Activated naive CD4-positive, alpha-beta T cell (primary cell): ENCODE measurements at places on chromosomes 6 and 20.

- no peak for DNase-seq
Measured at GRCh38 chr20:44832724-44833123, 22.4 kb upstream of the RIMS4 start.

- DNase-seq: no peak
Measured at GRCh38 chr20:40282941-40283340, 406.1 kb downstream of the MAFB start.

DNA sequence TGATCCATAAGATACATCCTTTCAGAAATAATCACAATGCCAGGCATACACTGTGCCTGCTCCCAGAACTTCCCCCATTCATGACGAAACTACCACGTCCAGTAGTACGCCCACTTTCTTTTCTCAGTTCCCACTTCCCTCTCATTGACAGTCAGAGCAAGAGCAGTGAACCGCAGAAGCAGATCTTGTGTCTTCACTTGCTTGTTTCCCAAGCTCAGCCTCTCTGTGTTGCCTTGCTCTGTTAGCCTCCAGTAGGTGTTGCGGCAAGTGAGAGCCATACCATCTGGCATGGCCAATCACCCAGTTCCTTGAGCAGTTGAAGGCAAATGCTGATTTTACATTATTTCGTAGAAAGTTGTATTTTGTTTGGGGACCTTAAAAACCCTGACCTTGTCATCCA, 11.7 kb downstream of the UST start:
- DNase-seq: no peak

DNA sequence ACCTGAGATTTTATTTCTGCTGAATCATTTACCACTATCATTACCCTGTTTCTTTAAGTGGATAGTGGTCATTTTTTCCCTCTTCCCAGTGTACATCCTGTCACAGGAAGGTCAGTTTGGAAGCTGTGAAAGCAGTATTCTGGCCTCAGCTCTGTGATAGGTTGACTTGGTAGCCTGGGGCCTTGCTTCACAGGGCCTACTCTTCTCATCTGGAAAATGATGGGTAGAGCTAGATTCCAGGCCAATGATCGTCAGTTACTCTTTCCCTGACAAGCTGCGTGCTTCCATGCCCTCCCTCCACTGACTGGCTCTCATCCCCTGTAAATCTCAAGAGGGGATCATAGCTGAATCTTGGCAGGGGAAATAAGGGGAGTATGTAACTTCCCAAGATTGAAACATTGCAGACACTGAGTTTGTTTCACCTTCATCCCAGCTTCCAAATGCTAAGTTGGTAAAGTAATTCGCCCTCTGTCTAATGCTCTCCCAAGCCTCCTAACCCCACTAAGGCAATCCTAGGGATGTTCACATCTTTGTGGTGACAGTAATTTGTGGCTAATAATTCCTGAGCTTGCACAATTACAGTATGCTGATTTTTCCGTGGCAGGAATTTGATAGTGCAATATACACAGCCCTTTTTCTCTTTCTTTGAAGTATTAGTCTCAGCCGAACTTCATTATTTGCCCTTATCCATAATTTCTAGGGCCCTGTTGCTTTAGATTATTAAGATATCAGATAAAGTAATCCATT, 51.2 kb downstream of the VAPB start:
- no peak for DNase-seq

GRCh38 chr6:29674008-29674407, 6.9 kb downstream of the ZFP57 start:
- no peak for DNase-seq
